Stimulated activated CD4-positive, alpha-beta T cell treated with anti-CD3 and anti-CD28 coated beads, Interleukin-1b, Interleukin-23, amount 100 ng/mL, for 1 hour (primary cell): ENCODE measurements at places on chromosomes 6 and 20.
A peak's percentile ranks its signal among the peaks of the same experiment; 100 is the strongest.

DNA sequence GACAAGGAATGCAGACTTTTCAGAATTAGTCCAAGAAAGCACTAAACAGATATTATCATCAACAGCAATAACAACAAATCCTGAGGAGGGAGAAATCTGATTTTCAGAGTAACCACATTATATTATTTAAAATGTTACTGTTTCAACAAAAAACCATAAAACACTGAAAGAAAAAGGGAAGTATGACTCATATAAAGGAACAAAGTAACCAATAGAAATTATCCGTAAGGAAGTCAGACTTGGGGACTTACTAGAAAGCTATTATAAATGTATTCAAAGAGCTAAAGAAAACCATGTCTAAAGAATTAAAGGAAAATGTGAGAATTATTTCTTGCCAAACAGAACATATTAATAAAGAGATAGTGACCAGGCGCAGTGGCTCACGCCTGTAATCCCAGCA, 98.1 kb downstream of the MYLK4 start:
- no peak for DNase-seq

- DNase-seq = no peak
Observed at GRCh38 chr6:25927756-25928216, 2.7 kb downstream of the SLC17A2 start.

DNA sequence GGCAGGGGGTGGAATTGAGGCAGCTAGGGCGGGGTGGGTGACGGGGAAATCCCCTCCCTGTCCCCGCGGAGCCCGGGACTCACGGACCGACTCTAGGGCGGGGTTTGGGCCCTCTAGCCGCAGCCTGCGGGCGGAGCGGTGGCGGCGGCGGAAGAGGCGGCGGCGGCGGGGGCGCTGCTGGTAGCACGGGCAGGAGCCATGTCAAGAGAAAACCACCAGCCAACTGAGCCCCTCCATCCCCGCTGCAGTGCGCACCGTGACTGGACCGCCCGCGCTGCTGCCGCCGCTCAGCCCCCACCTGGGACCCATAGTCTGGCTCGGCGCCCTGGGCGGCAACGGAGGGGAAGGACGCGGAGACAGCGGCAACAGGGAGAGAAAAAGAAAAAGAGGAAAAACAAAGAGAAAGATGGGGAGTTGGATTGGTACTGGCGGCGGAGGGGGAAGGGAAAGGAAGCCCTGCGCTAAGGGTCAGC, 1.2 kb upstream of the C6orf62 start:
- DNase-seq = peak; percentile 39

DNA sequence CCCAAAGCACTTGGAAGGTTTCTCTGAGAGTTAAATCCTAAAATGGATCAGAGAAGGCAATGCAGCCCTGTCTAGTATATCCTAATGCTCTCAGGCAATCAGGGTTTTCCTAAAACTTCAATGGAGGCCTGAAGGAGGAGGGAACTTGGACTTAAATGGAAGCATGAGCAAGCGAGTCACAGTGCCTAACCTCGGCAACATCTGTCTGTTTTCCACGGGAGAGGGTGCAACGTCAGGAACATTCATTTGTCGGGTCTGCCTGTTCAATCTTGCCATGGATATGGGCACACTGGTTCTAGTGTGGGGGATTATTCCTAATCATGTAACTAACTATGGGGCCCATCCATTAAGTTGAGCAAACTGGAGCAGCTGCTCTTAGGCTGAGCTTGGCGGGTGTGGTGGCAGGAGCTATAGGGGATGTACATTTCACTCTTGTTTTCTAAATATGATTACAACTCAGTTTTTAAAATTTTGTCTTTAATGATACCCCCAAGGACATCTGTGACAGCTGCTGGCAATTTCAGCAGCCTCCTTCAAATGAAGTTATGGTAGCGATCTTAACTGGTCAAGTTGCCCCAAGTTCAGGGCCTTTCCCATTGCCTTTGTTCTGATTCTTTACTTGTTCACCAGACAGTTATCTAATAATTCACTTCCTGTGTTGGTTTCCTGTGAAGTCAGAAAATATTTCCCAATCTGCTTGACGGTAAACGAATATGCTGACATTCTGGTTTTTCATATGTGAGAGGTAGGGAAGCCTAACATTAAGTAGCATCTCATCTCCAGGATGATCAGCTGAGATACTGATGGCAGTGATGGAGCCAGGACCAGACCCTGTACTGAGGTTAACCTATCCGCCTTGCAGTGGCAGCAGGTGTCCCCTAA, 21.6 kb downstream of the DSE start:
- no peak for DNase-seq

DNA sequence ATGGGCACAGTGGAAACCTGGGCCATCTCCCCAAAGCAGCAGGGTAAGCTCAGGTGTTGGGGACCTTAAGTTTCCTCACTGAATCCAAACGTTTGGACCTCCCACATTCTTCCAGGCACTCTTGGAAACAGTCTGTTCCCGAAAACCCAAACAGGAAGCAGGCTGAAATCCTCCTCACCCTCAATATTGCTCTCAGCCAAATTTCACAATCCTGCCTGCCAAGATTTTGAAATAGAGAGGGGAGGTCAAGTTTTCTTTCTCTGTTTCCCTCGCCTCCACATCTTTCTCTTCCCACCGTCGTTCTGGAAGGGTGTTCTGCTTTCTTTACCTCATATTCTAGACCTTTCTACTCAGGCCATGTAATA, 392.0 kb upstream of the SASH1 start:
- no peak for DNase-seq

- DNase-seq = no peak
Observed at GRCh38 chr20:17543531-17544131, 12.5 kb upstream of the BFSP1 start.

- DNase-seq = no peak
Observed at GRCh38 chr6:18585032-18585573, 198.0 kb downstream of the RNF144B start.

GRCh38 chr20:59776059-59776603, 157.3 kb downstream of the SYCP2 start:
- no peak for DNase-seq

DNA sequence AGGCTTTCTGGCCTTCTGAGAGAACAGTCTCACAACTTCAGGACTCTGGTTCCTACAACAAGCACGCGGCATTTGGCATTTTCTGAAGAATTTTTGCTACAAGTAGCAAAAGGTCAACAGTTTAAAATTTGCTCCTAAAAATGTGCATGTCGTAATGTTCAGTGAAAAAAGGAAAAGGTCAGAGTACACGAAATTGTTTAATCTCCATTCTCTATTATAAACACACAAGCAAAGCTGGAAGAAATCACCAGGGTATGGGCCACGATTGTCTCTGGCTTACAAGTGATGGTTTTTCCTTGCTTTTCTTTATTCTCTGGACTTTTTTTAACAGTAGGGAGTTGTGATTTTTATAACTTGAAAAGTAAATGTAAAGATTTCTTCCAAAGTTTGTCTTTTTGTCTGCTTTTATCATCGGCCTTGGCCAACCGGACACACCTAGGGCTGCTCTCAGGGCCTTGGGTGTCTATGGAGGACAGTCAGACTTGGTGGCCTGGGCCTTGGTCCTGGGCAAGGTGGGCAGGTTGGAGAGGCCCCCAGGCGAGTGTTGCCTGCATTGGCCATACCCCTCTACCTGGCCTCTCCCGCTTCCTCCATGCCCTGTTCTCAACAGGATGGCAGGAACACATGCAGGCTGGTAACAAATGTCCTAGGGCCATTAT, 32.4 kb downstream of the PLEKHG1 start:
- no peak for DNase-seq

DNA sequence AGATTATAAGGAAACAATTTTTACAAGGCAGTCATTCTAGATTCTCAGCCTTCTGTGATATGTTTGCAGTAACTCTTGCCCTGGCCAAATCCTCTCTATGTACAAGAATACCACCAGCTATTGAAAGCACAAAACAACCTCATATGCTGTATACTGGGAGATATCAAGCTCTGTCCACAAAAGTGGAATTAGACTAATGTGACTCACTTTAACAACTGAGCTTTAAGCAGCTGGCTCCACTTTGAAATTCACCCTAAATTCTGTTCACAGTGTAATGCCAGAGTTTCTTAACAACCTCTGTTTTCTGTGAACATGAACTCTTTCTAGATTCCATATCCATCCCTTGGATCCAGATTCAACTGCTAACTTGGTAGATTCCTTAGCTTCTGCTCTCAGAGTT, 47.6 kb downstream of the CHD6 start:
- no peak for DNase-seq

DNA sequence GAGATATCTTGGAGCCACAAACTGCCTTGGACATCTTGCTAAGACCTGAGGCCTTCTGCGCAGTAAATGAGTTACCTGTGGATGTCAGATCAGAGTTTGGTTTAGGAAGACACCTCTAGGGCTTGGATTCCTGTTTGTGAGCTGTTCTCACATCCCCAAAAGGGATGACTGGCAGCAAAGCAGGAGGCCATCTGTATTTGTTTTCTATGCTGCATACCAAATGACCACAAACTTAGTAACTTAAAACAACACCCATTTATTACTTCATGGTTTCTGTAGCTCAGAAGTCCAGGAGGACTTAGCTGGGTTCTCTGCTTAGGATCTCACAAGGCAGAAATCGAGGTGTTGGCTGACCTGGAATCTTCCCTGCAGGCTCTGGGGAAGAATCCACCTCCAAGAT, 116.7 kb downstream of the UNC5CL start:
- DNase-seq = no peak

DNA sequence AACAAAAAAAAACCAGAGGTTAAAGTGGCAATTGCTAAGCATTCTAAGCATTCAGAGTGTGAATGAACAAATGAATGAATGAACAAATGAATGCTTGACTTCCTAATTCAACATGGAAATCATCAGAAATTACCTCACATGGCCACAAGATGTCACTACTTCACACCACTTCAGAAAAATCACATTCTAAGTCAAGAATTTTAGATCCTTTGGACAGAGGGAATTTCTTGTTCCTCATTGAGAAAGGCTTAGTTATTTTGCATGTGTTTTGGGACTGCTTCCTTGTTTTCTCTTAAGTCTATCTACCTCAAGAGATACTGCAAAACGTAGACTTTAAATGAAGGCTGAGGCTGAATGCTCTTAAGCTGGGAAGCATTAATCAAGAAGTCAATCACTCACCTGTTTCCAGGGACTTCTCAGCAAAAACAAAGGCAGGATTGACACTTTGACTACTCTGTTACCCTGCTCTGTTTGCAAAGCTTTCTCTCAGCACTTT, 120.2 kb downstream of the MBOAT1 start:
- DNase-seq = no peak

DNA sequence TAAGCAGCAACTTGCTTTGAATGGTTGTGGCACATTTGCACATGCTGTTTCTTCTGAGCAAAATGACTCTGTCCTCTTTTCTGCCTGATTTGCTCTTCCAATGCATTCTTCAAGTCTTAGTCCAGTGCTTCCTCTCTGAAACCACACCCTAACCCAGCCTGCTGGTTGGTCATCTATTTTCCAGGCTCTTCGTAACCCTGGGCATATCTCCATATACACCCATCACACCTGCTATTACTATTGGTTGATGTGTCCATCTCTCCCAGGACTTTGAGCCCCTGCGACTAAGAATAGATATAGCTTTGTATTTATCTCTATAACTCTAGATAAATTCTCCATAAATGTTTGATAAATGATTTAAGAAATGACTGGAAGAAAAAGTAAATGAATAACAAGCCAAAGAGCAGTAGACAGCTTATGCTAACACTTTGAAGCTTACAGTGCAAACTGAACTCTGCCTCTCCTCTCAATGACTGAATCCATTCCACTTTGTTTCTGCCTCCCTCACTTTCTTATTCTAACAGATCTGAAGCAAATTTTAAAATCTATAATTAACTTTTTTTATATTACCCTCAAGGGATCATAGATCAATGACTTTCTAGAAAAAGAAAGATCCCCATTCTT, 59.7 kb upstream of the NT5E start:
- no peak for DNase-seq

DNA sequence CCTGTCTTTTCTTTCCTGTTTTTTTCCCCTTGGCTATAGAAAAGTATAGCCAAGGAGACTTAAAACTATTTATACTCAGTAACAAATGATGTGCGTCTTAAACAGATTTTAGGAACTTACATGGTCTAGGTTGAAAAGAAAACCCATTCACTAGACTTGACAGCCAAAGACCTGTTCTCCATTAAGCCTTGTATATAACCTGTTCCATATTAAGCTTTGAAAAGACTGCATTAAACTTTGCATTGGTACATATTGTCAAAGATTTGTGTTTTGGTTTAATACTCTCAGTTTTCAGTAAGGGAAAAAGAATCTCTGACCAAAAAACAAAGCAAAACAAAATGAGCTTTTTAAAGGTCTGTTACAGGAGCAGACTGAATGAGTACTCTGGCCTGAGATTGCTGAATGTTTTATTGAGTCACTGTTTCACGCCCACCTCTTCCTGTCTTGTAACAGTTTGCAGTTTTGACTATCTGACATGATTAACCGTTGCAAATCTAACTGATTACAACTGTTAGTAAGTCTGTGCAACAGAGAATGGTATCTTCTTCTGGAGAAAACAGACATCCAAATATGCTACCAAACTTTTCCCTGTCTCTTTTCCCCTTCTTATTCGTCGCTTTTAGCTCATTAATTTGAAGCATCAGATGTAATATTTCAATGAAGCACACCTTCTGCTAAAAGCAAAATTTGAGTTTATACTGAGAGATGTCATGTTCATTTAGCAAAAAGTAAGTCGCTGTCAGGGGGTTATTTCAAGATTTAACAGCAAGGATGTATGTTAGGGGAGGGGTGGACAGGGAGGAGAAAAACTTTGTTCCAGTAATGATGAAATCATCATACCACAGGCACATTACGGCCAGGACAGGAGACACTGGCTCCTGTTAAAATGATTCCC, 59.1 kb upstream of the SUPT3H start:
- DNase-seq = no peak

- DNase-seq = no peak
Observed at GRCh38 chr6:19167251-19167650, 669.9 kb upstream of the ID4 start.

DNA sequence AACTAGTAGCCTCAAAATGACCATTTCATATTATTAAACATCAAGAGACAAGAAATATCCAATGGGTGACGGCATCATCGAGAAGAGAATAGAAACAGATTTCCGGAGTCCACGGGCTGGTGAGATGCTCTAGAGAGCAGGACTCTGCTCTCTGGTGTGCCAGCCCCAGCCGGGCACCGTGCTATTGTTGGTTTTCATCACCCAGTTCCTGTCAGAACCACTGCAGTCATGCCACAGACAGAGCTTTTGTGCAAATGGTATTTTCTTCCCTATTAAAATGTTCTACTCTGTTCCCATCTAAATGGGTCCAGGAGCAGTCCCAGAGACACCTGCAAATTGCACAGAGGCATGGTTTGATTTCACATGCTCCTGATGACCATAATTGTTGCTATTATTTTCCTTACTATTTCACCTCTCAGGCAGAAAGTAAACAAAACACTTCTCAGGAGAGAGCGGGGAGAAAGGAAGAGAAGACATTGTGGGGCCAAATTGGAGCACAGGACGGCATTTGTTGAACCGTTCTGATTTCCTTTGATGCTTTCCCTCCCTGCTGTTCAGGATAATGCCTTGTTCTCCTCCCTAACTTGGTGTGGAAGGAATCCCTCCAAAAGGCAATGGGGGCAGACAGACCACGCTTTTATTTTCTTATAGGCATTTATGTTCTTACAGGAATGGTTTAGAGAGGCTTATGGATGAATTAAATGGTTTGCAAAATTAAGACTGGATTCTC, 11.4 kb upstream of the RAMACL start:
- no peak for DNase-seq
